Globus pallidus (tissue), 1 donor: ENCODE measurements at places on chromosomes 12 and 14.

DNA sequence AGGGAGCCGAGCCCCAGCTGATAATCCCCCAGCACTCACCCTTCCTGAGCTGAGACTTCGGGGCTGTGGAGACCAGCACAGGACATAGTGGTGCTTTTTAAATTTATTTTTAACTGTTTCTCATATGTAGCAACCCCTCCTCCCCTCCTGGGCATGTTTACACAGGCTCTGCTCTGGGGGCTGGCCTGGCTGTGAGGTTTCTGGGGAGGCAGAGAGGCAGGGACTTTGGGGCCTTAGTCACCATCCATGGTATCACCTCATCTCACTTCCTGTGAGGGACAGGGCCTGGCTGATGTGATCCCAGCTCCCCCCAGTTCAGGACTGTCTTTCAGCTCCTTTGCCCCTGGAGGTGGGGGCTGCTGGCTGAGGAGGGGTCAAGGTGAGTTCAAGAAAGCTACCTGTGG is 20.4 kb downstream of the VASH1 start:
- no peak for DNase-seq

- peak; percentile 9 for DNase-seq
Measured at GRCh38 chr14:51318813-51319597, 79.0 kb downstream of the TMX1 start.

- DNase-seq, result peak; percentile 79
Measured at GRCh38 chr14:52951681-52952554, 1.1 kb upstream of the FERMT2 start.

DNA sequence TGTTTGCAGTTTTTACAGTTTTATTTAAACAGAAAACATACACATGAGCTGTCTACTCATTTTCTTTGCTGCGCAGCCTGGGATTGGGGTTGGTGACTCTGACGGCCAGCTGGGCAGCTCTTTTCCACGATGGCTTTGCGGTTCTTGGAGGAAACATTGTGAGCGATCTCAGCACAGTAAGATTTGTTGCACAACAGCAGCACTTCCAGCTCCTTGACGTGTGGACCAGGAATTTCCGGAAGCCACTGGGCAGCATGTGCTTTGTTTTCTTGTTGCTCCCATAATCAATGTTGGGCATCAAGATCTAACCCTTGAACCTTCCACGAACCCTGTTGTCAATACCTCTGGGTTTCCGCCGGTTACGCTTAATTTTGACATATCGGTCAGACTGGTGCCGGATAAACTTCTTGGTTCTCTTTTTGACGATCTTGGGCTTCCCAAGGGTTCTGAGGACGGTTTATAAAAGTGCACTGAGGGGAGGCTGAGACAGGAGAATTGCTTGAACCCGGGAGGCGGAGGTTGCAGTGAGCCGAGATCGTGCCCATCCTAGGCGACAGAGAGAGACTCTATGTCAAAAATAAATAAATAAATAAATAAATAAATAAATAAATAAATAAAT is 21.8 kb downstream of the FKBP11 start:
- DNase-seq, result no peak

DNA sequence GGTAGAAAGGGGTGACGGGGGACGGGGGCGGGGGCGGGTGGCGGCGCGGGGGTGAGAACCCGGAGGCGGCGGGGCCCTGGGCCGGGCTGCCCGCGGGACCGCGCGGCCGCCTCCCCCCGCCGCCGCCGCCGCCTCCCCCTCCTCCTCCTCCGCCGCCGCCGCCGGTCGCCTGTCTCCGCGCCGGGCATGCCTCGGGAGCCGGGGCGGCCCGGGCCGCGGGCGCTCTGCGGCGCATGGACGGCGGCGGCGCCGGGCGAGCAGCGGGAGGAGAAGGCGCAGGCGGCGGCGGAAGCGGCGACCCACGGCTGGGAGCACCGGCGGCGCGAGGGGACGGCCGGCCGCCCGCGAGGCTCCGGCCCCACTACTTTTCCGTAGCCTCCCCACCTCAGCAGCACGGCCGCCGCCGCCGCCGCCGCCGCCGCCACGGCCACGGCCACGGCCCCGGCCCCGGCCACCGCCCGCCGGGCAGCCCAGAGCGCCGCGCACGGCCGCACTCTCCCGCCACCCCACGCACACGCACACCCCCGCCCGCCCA is at the start of gene NPAS3:
Gene NPAS3, plus strand, starts transcription at position 161 of the 535 bp plus-strand sequence.
- DNase-seq, result peak; percentile 50

- DNase-seq, result no peak
Measured at GRCh38 chr12:92784356-92784755, 81.6 kb downstream of the PLEKHG7 start.

GRCh38 chr12:132510746-132511477 is 21.0 kb downstream of the FBRSL1 start:
- DNase-seq, result no peak

DNA sequence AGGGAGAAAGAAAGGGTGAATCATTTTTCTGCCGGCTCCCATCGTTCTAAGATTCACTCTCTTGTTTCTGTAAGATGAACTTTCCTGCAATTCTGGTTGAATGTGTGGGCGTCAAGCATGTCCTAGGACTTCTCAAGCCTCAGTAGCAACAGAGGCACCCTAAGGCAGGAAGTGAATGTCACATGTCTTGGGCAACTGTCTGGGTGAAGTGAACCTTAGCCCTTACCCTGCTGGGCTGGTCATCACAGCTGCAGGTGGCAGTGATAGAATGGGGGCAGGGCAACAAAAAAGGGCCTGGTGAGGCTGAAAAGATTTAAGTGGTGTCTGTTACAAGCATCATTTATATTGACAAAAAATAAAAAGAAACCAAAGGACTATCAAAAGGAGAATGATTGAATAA is 45.9 kb upstream of the CAND1 start:
- DNase-seq, result no peak

DNA sequence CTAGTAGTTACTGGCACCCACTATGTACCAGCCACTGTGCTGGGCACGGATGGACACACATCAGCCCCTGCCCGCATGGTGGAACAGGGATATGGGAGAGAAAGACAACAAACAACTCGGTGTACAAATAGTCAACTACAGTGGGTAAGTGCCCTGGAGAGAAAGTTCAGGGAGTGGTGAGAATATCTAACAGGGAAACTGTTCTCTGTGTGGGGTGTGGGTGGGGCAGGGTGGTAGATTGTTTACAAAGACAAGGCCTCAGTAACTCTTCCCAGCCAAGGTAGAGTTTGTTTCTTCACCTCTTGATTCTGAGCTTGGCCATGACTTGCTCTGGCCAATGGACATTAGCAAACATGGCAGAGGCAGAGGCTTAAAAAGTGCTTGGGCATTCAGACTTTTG is 12.9 kb upstream of the CLMN start:
- DNase-seq, result no peak

GRCh38 chr14:93381644-93382043 is 34.7 kb downstream of the COX8C start:
- no peak for DNase-seq

DNA sequence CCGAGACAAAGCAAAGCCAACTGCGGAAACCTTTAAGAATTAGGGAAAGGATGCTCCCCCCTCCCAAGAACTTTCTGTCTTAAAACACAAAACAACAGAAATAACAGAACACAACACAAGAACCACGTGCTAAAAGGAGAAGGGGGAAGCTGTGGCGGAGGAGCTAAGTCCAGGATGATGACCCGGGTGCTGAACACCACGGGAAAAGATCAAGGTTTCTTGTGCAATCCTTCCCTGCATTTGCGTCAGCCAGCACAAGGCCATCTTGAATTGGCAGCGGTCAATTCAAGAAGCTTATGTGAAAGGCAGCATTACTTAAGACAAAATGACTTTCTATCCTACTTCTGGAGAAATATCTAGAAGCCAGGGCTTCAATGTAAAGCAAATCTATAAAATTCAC is 11.0 kb upstream of the CREBL2 start:
- peak; percentile 37 for DNase-seq

- DNase-seq, result no peak
Measured at GRCh38 chr12:2489275-2489674, 305.5 kb upstream of the FKBP4 start.

DNA sequence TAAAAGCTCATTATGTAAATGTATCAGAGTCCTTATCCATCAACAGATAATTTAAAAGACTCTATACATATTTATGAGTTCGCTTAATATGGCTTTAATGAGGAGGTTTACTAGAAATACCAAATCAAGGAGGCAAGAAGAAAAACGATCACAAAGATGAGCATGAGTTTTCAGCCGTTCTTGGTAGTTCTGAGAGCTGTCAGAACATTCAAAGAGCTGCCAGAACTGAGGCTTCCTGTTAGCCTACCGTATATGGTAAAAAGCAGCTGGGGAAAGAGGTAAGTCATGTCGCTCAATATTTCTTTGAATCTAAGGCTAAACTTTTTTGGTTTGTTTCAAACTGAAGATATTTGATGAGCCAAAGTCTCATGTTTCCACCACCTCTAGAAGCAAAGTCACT is 115.3 kb upstream of the PLXNC1 start:
- no peak for DNase-seq

- DNase-seq, result peak; percentile 37
Measured at GRCh38 chr12:42482748-42483520, 106.6 kb downstream of the PRICKLE1 start.

DNA sequence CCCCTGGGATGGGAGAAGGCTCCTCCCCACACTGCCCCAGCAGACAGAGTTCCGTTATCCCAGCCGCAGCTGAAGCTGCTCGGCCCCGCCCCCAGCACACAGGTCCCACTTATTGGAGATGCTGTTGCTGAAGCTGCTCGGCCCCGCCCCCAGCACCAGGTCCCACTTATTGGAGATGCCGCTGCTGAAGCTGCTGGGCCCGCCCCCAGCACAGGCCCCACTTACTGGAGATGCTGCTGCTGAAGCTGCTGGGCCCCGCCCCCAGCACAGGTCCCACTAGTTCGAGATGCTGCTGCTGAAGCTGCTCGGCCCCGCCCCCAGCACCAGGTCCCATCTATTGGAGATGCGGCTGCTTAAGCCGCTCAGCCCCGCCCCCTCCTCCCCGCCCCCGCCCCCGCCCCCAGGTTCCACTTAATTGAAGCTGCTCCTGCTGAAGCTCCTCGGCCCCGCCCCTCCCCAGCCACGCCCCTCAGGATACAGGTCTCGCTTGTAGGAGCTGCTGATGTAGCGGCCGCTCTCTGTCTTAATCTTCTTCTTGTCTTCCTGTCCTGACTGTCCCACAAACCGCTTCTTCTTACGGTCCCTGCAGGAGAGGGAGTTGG is 12.0 kb downstream of the CFAP73 start:
- no peak for DNase-seq

DNA sequence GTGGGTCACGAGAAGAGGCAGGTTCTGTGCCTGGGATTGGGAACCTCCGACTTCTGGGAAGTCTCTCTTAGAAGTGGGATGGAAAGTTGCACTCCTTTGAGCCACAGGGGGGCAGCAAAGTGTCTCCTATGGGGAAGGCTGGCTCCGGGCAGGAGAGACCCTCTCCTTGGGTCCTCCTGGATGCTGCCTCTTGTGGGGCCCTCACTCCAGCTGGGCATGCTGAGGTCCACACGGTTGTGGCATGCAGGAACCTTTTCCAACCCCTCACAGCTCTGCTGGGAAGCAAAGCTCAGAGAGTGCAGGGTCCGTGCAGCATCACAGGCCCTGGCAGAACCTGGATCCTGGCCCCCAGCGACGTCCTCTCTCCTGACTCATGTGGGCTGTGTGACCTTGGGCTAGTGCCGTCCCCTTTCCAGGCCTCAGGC is 17.4 kb downstream of the SDSL start:
- peak; percentile 15 for DNase-seq

- DNase-seq, result no peak
Measured at GRCh38 chr12:130700492-130701401, 15.4 kb downstream of the RIMBP2 start.

DNA sequence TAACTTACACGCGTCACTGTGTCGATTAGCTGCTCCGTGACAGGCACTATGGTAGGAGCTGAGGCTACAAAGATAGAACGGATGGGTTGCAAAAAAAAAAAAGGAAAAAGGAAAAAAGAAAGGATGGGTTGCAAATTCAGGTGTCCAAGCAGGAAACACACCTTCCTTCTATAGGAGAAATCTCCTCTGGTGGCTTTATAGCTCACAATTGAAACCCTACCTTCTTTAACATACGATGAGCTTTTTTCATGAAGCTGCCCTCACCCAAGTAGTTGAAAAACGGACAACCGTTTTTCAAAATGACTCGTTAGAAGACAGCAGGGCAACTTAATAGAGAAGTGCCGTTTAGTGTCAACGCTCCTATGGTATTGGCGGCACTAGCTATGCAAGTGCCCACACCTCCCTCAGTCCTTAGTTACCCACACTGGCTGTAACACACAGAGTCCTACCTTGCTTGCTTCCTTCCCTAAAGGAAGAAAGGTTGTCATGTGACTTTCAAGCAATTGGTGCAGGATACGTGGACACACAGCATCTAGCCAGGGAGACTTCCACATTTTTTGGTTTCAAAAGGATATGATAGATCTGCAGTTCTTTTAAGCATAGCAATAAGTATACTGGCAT is 682 bp upstream of the TRIP11 start:
- DNase-seq, result peak; percentile 23

DNA sequence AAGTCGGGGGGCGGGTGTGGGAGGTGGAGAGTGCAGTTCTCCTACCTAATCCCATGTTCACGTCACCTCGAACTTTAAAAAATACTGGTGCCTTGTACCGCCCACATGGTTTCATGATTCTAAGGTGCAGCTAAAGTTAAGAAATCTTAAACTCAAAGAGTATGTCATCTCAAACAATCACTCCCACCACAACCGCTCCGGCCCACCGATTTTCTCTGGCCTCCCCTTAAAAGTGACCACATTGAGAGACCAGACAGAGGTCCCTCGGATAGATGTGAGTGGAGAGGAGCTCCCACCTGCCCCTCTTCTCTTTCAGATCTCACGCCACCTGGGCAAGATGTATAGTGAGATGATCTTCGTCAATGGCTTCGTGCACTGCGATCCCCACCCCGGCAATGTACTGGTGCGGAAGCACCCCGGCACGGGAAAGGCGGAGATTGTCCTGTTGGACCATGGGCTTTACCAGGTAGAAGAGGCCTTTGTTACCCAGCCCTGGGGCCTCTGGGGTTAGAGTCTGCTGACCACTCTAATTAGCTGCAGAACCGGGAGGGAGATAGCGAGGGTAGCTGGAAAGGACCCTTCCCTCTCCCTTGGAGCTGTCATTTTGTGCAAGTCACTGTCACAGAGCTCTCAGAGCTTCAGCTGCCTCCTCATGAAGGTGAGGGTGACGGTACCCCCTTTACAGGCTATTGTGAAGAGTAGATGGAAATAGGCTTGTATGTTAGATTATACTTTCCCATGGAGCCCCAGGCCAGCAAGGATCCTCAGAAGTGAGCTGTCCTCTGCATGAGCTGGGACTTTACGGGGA is 124.4 kb downstream of the ADCK1 start:
- DNase-seq, result no peak

DNA sequence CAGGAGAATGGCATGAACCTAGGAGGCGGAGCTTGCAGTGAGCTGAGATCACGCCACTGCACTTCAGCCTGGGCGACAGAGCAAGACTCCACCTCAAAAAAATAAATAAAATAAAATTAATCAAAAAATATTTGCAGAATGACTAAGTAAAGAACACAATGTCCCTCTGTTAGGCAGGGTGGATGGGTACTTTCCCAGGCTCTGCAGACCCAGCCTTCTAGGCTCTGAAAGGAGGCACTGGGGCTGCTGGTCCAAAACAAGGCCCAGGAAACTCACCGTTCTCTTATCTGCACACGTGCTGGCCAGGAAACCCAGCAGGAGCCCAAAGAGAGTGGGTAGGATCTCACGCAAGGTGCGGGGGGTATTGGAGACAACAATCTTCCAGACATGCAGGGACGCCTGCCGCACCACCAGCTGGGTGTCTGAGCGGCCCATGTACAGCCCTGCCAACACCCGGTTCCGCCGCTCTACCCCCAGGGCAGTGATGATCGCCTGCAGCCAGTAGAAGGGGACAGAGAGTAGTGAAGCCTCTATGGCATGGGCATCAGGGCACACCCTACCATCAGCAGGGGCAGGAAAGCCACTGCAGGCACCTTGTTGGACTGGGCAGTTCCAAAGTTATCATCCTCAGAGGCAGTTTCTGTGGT is 25.8 kb upstream of the RAB35 start:
- DNase-seq, result no peak

GRCh38 chr12:5010151-5010550 is 33.5 kb upstream of the KCNA5 start:
- no peak for DNase-seq
